ENCODE measurements at places on chromosomes 4 and X.

- no peak for DNase-seq
These were observed 150.9 kb downstream of the SPRY1 start for GRCh38 chr4:123547216-123548165.

DNA sequence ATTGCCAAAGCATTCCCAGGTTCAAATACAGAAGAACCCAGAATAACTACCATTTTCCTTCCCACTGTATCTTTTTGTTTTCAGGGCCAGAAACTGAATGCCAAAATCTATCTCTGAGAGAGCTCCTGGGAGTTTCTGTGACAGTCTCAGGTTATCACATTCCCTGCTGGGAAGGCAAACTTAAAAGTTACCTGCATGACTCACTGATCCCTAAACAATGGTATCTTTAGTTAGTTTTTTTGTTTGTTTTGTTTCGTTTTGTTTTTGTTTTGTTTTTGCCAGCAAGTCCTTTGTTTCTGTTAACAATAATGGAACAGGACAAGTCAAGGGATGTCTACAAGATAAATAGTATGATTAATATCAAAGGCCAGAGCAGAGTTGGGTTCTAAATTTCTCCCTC is 34.3 kb downstream of the PAPSS1 start:
- DNase-seq, result no peak

DNA sequence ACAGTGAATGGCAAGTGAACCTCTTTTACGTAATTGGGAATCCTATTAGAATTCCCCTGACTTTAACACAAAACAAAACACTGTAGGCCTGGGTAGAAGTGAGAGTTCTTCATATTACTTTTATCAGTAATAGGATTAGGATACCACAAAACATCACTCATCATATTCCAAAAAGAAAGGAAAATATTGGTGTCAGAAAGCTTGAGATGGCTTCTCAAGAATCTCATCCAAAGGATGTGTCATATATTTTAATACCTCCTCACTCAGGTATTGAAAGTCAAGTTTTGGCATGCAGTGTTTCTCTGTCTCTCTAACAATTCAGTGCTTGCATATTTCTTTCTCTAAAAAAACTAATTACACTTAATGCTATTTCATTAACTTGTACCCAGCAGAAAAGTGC is 173.2 kb downstream of the PDGFC start:
- no peak for DNase-seq

- DNase-seq, result no peak
These were observed 728 bp downstream of the UBA6 start for GRCh38 chr4:67700116-67700737.

DNA sequence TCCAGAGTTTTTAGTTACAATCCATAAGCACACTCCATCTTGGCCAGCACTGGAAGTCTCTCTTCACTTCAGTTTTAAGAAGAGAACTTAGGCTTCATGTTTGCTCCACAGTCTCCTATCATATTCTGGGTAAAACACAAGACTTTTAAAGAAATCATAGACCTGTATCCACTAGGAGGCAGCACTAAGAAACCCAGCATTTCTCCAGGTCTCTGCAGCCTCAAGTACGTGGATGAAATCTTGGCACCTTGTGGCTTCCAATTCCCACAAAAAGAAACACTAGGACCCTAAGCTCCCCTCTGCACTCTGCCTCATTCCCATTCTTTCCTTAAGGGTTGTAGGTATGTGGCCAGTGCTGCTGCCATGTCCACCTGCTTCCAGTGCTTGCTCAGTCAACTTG is 367.3 kb upstream of the CASK start:
- no peak for DNase-seq

DNA sequence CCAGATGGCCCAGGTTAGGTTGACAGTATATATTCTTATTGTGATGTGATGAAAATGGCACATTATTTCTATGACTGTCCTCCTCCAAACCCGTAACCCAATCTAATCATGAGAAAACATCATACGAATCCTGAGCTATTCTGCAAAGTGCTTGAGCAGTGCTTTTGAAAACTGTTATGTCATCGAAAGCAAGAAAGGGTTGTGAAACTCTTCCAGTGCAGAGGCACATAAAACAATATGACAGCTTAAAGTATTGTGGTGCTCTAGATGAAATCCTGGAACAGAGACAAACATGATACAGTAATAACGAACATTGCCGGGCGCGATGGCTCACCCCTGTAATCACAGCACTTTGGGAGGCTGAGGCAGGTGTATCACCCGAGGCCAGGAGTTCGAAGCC is 1648.0 kb downstream of the STIM2 start:
- no peak for DNase-seq

- DNase-seq, result no peak
These were observed 5.0 kb downstream of the ARHGAP4 start for GRCh38 chrX:153921070-153921469.

GRCh38 chr4:163440040-163440439 is 33.5 kb downstream of the TKTL2 start:
- no peak for DNase-seq

- no peak for DNase-seq
These were observed 450.7 kb downstream of the UBE2NL start for GRCh38 chrX:144334577-144334976.

- DNase-seq, result no peak
These were observed 163.1 kb upstream of the SLITRK2 start for GRCh38 chrX:145654486-145654885.

- no peak for DNase-seq
These were observed 34.6 kb downstream of the JAKMIP1 start for GRCh38 chr4:6165766-6166165.

GRCh38 chr4:139912445-139912844 is 241.5 kb downstream of the MAML3 start:
- peak; percentile 38 for DNase-seq

GRCh38 chr4:169341490-169341889 is 70.7 kb upstream of the SH3RF1 start:
- peak; percentile 31 for DNase-seq

- DNase-seq, result no peak
These were observed 737.6 kb downstream of the TRIML1 start for GRCh38 chr4:188876881-188877280.

- no peak for DNase-seq
These were observed 134.3 kb downstream of the TEX11 start for GRCh38 chrX:70774223-70774622.

DNA sequence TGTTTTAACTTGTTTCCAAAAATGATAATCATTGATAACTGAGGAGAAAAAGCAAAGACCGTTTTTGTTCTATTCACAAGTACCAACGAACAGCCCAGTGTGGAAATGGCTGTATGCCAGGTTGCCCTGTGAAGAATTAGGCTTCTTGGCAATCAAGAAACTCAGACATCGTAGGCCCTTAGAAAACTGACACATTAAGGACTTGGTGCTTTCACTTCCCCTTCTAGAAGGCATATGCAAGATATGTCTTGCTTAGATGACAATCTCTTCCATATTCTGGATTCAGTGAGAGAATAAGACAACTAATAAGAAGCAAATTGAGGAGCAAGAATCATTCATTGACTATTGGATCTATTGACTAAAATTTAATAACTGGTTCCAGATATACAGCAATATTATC is 56.6 kb downstream of the ANAPC10 start:
- no peak for DNase-seq

DNA sequence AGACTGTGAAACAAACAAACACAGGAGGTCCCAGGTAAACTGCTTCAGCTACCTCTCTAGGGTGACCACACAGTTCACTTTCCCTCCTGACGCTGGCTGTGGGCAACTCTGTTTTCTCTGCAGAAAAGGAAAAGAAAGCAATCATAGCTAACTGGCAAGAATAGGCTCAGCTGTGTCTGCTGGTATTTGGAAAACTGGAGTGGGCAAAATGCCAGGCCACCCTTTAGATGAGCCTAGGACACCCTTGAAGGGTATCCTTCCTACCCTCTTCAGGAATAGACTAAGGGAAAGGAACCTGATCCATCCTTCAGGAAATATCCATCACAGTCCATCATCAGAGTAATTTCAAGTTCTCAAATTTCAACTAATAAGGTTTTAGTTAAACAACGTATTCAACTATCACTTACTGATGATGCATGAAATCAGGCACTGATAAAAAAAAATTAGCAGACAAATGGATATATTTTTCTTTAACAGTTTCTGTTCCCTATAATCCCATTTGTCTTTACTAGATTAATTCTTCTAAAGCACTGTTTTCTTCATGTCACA is 60.9 kb downstream of the CAMK2D start:
- peak; percentile 27 for DNase-seq

DNA sequence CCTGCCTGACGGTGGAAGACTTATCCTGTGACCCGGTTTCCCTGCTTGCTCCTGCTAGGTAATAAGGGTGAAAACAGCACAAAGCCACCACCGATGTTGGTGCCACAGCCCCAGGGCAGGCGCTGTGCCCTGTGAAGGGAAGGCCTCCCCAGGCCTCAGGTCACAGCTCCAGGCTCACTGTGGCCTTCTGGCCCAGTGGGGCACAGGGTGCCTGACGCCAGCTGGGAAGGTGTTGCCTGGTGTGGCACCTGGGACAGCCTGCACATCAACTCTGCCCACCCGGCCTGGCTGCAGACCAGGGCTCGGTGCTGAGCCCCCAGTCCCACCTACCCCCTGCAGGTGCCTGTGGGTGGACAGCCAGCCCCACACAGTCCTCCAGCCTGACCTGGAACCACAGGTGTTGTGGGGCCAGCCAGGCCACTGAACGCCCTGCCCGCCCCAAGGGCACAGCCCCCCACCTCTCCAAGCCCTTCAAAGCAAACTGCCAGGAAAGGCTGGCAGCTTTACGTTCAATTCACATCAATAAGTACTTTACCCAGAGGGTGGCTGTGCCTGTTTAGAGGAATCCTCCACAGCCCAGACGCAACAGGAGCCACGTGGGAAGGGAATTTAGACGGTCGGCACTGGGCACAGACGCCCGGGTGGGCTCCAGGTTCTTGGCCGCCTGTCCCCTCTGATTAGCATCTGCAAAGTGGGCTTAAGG is 54.3 kb downstream of the ZFYVE28 start:
- no peak for DNase-seq
